Urothelium cell line (cell line): ENCODE measurements at places on chromosomes 3 and 15.

- DNase-seq = peak; percentile 76
Observed at GRCh38 chr3:29693863-29694262, 413.0 kb downstream of the RBMS3 start.

GRCh38 chr15:78810362-78811123 is 721 bp downstream of the ADAMTS7 start:
- peak; percentile 29 for DNase-seq

DNA sequence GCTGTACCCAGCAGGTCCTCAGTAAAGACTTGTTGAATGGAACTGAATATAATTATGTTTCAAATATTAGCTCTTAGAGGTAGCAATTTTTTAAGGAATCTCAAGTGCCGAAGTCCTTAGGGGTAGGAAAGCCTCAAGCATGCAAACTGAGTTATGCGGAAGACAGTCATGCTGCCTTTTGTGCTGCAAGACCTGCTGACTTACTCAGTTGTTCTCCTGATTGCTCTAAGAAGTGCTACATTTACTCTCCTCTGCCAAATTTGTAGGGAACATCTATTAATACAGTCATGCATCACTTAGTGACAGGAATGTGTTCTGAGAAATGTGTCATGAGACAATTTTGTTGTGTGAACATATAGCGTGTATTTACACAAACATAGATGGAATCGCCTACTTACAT is 325.6 kb upstream of the AZI2 start:
- no peak for DNase-seq

DNA sequence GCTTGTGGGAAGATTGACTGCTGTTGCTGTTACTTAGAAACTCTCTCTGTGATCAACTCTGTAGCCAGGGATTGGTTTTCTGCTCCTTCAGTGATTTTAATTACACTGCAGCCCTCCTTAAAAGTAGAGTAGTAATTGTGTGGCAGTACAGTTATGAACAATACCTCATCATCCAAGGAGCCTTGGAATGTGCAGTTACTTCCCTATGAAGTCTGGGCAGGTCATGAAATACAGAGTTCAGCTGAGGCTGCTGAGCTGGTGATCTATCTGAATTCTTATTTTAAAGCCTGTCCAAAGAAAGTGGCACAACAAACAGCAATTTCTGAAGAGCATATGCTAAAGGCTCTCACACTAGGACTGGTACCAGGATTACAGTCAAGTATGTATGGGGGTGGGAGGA is 37.4 kb upstream of the MRPL3 start:
- DNase-seq = no peak
